Stimulated activated CD4-positive, alpha-beta T cell treated with anti-CD3 and anti-CD28 coated beads, TNF-alpha, amount 100 ng/mL, for 48 hours (primary cell): ENCODE measurements at places on chromosomes 5 and 9.

- DNase-seq = no peak
These were observed 141.1 kb downstream of the ACTBL2 start for GRCh38 chr5:57341380-57341979.

GRCh38 chr9:38086496-38086895 is 17.5 kb upstream of the SHB start:
- DNase-seq = no peak

GRCh38 chr9:69637817-69638200 is 34.4 kb downstream of the APBA1 start:
- DNase-seq = no peak

- no peak for DNase-seq
These were observed 22.6 kb downstream of the MRRF start for GRCh38 chr9:122287214-122287720.

GRCh38 chr5:38535248-38535750 is 21.1 kb downstream of the LIFR start:
- DNase-seq = no peak
